Fibroblast of skin of right biceps (primary cell): ENCODE measurements at places on chromosomes 11 and 22.

DNA sequence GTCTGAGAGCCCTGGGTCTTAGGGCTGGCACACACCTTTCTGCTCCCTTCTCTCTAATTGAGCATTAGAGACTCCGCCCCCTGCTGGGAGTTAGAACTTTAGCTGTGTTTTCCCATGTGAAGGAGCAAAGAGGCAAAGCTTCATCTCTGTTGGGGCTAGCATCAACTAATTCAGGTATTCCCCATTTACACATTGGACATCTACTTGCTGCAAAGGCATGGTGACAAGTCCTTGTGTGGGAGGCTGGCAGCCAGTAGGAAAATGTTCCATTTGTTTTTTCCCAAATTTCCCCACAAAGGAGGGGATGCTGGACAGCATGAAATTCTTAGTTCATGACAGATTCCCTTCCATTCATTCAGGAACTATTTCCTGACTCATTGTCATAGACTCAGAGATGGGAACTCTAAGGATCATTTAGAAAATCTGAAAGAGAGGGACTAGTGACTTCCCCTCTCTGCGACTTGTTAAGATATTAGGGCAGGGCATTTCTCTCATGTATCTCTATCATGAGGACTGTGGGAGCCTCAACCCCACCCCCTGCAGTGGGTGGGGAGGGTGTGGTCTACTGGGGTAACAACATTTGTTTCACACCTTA, 3.6 kb downstream of the CD44 start:
- DNase-seq = peak; percentile 90

DNA sequence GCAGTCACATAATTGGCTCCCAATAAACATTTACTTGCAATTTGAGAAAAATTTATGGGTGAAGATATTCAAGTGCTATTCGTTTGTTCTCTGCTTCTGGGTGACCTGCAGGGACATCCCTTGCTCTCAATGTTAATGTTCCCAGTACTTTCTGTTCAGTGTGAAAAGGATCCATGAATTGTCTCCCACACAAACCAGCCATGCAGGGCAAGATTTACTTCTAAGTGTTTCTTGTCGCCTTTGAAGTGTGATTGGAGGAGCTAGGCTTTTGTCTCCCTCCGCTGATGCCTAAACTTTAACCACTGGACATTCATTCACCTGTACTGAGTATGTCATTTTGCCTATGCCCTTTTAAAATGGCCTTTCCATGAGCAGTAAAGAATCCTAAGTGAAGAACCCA, 66.4 kb upstream of the ADA2 start:
- no peak for DNase-seq

DNA sequence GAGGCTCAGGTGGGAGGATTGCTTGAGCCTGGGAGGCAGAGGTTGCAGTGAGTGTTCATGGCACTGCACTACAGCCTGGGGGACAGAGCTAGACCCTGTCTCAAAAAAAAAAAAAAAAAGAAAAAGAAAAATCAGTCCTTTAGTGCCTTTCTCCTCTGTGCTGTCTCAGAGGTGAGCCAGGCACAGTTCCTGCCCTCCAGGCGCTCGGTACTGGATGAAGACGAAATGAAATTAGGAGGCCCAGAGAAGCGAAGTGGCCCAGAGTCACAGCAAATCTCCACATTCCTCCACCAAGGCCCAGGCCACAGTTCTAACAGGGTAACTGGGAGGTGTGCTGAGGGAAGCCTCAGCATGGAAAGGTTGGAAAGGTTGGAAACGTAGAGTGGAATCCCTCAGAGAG, 4.9 kb downstream of the PLEKHB1 start:
- DNase-seq = no peak

- DNase-seq = no peak
Observed at GRCh38 chr22:20963201-20964052, 3.6 kb upstream of the AIFM3 start.

- no peak for DNase-seq
Observed at GRCh38 chr11:75538150-75538942, 12.6 kb upstream of the GDPD5 start.

DNA sequence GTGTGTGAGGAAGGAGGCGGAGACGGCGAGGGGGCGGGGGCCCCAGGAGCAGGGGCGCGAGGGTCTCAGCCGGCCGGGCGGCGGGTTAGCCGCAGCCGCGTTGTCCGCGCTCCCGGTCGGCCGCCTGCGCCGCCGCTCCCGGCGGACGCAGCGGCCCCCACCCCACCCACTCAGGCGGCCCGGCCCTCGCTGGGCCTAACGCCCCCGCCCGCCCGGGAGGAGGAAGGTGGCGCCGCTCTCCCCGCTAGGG, at the start of gene FCHSD2:
TSS of gene FCHSD2 (minus strand) at position 191 of the 250 bp plus-strand sequence. CDS start 441 bp downstream, outside the sequence.
- DNase-seq = no peak

GRCh38 chr11:111574373-111575225, 27.6 kb upstream of the SIK2 start:
- peak; percentile 27 for DNase-seq

DNA sequence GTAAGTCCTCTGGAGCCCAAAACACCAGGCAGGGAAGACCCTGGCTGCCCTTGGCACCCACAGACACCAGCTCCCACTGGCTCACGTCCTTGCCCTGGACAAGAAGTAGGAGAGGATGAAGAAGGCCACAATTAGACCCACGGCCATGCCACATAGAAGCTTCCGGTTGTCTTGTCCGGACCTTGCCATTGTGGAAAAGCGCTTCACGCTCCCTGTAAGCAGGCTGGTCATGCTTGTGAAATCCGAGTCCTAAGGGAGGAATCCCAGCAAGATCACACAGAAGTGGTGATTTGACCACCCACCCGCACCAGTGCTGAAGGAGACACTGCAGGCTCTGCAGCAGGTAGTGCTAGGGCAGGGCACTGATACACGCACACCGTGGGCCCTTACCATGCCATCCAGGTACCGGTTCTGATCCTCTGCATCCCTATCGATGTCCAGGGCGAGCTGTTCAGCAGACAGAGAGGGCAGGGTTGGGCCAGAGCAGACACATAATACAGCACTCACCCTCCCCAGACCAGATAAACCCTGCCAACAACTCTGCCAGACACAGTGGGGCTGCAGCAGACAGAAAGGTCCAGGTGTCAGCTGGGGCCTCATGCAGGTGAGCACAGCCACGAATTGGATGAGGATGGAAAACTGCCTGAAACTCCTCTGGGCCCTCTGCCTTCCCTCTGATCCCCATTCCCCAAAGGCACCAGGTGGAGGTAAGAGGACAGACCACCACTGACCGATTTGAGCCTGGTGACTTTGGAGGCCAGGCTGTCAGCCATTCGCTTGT, 1.8 kb downstream of the BET1L start:
- DNase-seq = no peak

GRCh38 chr11:123230346-123230745, 35.3 kb upstream of the CLMP start:
- no peak for DNase-seq

GRCh38 chr11:130243816-130244215, 70.9 kb downstream of the ZBTB44 start:
- no peak for DNase-seq

DNA sequence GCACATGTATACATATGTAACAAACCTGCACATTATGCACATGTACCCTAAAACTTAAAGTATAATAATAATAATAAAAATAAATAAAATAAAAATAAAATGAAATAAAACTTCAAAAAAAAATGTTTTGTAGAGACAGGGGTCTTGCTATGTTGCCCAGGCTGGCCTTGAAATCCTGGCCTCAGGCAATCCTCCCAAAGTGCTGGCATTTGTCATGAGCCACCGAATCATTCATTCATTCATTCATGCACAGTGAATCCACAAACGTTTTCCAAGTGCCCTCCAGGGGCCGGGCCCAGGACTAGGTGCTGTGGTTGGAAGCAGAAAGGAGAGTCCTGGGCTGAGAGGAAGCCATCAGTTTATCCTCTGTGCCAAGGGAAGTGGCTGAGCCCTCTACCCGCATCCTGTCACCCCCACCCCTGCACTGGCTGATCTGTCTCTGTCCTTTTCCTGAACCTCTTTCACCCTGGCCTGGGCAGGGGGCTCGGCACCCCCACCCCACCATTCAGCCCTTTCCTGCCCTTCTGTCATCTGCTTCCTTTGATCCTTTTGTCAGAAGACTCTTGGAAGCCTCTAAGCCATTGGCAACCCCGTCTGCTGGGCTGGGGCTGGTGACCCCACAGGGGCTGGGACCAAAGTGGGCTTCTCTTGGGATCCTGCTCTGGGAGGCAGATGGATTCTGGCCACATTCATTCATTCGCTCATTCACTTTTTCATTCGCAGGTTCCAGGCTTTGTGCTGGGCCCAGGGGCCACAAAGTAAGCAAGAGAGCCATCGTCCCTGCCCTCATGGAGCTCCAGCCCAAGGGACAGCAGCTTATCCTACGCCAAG, 84.3 kb downstream of the IGLL1 start:
- DNase-seq = no peak

- no peak for DNase-seq
Observed at GRCh38 chr11:2287091-2287490, 14.6 kb downstream of the C11orf21 start.

GRCh38 chr11:95443386-95443785, 212.4 kb upstream of the SESN3 start:
- no peak for DNase-seq

GRCh38 chr11:130037058-130037457, 32.6 kb upstream of the APLP2 start:
- DNase-seq = peak; percentile 74

DNA sequence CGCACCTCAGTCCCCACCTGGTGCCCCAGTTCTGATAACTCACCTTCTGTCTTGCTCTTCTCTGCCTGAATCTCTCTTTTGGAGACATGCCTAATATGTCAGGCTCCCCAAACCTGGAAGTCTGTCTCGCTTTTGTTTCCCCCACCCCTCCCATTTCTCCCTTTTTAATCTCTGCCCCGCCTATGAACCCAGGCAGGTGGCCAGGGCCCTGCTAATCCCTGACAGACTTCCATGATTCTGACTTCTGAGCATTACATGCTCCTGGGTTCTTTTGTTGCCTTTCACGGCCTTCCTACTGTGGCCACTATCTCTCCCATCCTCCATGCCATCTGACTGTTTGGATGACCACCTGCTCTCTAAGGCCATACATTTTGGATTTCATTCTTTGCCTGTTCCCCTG, 1120.9 kb upstream of the CCDC90B start:
- DNase-seq = no peak

GRCh38 chr11:117191680-117192400, 7.3 kb upstream of the TAGLN start:
- DNase-seq = no peak

- DNase-seq = peak; percentile 89
Observed at GRCh38 chr11:9601037-9601875, 27.8 kb downstream of the WEE1 start.

DNA sequence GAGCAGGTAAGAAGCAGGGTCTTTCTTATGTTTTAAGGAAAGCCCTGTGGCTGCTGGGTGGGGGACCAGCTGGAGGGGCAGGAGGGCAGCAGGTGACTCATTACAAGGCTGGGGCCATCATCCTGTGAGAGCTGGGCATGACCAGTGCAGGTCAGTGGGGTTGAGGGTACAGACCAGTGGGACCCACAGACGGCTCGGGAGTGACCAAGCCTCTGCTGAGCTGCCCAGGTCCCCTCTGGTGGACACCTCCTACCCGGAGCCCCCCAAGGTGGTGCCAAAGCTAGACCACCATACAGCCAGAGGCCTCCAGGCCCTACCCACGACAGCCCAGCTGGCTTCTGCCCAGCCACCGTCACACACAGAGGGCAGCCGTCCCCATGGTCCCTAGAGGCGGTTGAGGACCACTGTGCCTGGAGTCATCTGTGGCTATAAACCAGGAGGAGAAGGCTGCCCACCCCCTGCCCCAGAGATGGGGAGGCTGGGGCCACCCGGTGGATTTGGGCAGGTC, 670 bp downstream of the MYEOV start:
- no peak for DNase-seq

DNA sequence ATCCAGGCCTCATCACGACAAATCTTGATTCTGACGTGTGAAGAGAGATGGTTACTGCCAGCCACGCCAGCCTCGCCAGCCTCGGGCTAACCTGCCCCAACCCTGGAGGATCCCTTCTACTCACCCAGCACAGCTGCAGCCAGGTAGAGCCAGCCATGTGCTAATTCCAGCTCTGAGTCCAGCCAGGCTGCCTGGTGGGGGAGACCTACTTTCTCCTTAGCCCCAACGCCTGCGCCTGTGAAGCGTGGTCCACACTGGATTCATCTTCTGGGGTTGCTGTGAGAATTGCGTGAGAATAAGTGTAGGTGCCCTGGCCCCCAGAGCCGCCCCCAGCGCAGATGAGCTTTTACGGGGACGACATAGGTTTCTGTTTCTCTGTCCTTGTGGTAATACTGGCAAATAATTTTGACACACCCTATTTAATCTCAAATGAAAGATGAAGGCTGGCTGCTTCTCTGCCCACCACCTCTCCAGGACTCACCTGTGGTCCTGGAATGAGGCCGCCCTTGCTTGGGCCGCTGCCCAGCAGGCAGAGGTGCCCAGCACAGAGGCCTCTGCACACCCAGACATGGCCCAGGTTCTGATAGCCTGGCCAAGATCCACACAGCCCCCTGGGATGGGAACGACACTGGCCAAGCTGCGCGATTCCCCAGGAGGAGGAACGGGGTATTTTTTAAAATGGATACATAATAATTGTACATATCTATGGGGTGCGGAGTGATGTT, 528.4 kb downstream of the TBC1D22A start:
- no peak for DNase-seq

DNA sequence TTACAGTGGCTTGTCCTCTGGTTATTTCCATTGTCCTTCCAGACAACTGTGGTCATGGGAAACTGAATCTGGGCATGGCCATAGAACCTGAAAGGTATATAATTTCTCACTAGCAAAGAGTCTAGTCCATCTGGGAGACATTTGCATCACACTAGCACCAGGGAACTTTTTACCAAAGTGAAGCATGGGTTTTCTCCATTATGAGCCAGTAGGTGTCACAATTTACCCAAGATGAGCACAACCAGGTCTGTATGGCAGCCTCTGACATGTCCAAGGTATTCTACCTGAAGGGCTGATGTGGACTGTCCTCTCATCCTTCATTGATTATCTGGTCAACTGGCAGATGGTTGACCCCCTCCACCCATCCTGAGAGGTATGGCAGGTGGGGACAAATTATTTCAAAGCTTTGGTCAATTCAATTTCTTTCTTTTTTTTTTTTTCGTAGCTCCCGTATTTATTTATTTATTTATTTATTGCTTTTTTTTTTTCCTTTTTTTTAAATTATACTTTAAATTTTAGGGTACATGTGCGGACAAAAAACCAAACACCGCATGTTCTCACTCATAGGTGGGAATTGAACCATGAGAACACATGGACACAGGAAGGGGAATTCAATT, 425.9 kb downstream of the TMEM135 start:
- peak; percentile 34 for DNase-seq

- no peak for DNase-seq
Observed at GRCh38 chr11:3995307-3995706, 99.3 kb upstream of the RRM1 start.

DNA sequence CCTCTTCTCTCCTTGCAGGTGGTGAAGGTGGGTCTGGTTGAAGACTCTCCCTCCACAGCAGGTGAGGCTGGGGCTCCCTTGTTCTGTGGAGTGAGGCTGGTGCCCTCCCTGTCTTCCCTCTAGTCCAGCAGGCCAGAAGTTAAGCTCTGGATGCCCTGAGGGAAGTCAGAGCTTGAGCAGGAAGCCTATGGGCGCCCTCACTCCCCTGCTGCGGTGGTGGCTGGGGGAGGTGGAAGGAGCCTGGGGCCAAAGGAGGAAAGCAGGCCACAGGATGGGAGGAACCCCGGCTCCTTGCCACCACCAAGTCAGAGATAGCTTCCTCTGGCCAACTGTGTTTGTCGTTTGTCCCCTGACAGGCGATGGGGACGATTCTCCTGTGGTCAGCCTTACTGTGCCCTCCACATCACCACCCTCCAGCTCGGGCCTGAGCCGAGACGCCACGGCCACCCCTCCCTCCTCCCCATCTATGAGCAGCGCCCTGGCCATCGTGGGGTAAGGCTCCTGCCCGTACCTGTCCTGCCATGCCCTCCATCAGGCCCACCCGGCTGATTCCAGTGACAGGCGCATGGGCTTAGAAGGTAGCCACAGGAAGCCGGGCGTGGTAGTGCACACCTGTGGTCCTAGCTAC, 29.5 kb upstream of the RAB1B start:
- DNase-seq = no peak
